ENCODE measurements at places on chromosomes 16 and 17. TPM values are rescaled to one million over a fixed set of nuclear protein-coding genes. Genes with fewer than 3 reads are reported as not detected.

DNA sequence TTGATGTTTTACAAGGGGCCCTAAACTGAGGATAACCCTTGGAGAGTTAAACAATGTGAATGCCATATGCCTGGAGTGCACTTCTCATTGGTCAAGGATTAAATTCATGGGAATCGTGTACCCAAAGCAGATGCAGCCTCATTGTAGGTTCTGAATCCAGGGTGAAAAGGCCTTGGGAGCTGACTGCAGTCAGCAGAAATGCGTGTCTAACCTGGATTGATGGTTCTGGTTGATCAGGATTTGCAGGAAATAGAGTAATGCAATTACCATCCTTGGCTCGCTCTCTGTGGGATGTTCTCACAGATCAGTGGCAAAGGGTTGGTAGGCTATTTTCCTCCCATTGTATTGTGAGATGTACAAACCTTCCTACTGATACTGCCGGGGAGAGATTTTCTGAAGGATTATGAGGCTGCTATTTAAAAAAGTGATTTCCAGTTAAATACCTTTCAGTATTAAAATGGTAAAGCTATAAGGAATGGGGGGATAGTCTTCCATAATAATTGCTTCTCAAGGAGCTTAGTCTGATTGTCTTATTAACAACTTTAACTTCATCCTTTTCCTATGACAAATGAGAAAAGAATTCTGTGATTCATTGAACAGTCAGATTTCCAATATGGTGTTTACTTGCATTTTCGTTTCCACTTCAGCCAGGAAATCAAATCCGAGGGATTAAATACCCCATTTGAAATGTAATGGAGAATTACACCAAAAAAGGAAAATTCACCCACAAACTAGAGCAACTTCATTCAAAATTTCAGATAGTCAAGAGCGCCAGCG is 1028.1 kb upstream of the EEF2KMT start:
- H3K36me3 ChIP-seq, result no peaks in the 10 kb centered on the region
- no peak overlapping the region for H3K27ac ChIP-seq
- H3K27me3 ChIP-seq, result no peaks in the 10 kb centered on the region
- no peak overlapping the region for H3K4me3 ChIP-seq

Gene TEKT5
- not detected for total RNA-seq

GRCh38 chr17:48576479-48577309 is 1.5 kb downstream of the HOXB4 start:
- peaks cover 7% of the 10 kb centered on the region for H3K27me3 ChIP-seq
- no peaks in the 10 kb centered on the region for H3K36me3 ChIP-seq
- no peak overlapping the region for H3K27ac ChIP-seq
- DNase-seq, result no peak

GRCh38 chr16:3498988-3499387 is 1.8 kb upstream of the CLUAP1 start:
- H3K27me3 ChIP-seq, result no peaks in the 10 kb centered on the region
- H3K4me1 ChIP-seq, result peaks cover 40% of the 10 kb centered on the region
- H3K27ac ChIP-seq, result no peak overlapping the region
- DNase-seq, result no peak
- H3K36me3 ChIP-seq, result no peaks in the 10 kb centered on the region

- H3K4me3 ChIP-seq, result no peak overlapping the region
- no peak for DNase-seq
- H3K27me3 ChIP-seq, result no peaks in the 10 kb centered on the region
- no peaks in the 10 kb centered on the region for H3K4me1 ChIP-seq
Measured at GRCh38 chr16:26070302-26071100, 378.7 kb downstream of the HS3ST4 start.

Gene C16orf92
- total RNA-seq, result not detected

Gene ZNF771
- 6.5 TPM for total RNA-seq

Gene VWA3A
- 0.33 TPM for total RNA-seq

- no peak overlapping the region for H3K27ac ChIP-seq
- no peak for DNase-seq
- H3K36me3 ChIP-seq, result no peaks in the 10 kb centered on the region
- H3K4me3 ChIP-seq, result no peak overlapping the region
Measured at GRCh38 chr17:6056104-6056503, 14.1 kb upstream of the WSCD1 start.

Gene LRRC37A3
- total RNA-seq, result 42.8 TPM

GRCh38 chr17:40522961-40523310 is 21.5 kb upstream of the TNS4 start:
- no peak for DNase-seq
- no peaks in the 10 kb centered on the region for H3K27me3 ChIP-seq
- H3K27ac ChIP-seq, result no peak overlapping the region
- peaks cover 56% of the 10 kb centered on the region for H3K4me1 ChIP-seq

DNA sequence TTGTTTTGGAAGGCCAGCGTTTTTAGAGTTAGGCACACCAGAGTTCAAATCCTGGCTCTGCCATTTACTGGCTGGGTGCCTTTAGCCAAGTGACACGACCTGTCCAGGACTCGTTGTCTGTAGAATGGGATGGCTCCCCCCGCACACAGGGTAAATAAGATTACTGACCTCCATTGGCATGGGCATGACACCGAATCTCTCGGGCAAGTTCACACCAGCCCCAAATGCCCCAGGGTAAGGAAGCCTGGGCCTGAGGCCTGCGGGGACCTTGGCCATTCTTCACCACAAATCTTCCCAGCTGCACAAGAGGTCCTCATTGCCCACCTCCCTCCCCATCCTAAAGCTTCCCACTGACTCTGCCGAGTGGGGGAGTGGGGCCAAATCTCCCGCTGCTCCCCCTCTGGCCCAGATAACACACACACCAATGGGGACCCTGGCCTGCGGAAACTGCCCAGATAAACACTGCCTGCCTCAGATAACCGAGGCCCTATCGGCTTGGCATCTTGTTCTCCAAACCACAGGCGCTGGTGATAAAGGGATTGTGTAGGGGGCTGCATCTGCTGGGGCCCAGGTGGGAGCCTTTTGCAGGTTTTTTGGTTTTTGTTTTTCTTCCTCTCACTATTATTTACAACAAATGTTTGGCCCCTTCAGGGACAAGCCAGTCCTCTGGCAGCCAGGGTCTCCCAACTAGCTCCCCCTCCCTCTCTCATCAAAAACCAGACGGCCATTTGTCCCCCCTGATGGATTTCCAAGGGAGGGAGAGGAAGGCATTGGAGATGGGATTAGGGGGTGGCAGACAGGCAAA is 75.0 kb upstream of the LHX1 start:
- no peak for DNase-seq
- no peak overlapping the region for H3K4me3 ChIP-seq
- H3K27me3 ChIP-seq, result no peaks in the 10 kb centered on the region
- H3K36me3 ChIP-seq, result no peaks in the 10 kb centered on the region
- H3K27ac ChIP-seq, result no peak overlapping the region
- no peaks in the 10 kb centered on the region for H3K4me1 ChIP-seq

DNA sequence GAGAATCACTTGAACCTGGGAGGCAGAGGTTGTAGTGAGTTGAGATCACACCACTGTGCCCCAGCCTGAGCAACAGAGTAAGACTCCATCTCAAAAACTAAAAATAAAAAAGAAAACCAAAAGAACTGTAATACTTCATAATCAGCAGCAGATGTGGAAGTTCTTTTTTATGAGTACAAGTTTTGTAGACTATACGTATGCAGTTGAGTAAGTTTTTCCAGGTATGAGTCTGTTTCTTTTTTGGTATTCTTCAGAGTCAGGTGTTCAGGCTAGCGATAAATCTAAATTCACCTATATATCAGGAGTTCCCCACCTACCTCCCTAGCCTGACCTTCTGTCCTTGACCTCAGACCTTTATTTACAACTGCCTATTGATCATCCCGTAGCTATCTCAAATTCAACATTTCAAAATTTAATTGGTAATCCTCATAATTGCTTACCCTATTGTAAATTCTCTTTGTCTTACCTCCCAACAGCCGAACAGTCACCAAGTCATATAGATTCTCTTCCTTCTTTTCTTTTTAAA is 10.7 kb downstream of the DCTN5 start:
- H3K36me3 ChIP-seq, result peaks cover 9% of the 10 kb centered on the region
- H3K4me1 ChIP-seq, result no peaks in the 10 kb centered on the region
- no peak overlapping the region for H3K4me3 ChIP-seq
- DNase-seq, result no peak
- H3K27ac ChIP-seq, result no peak overlapping the region
- H3K27me3 ChIP-seq, result no peaks in the 10 kb centered on the region

Gene SLC13A2
- total RNA-seq, result not detected

- H3K4me3 ChIP-seq, result no peak overlapping the region
- H3K36me3 ChIP-seq, result no peaks in the 10 kb centered on the region
- no peaks in the 10 kb centered on the region for H3K4me1 ChIP-seq
- no peak overlapping the region for H3K27ac ChIP-seq
- H3K27me3 ChIP-seq, result no peaks in the 10 kb centered on the region
Measured at GRCh38 chr17:81371910-81372760, 23.1 kb upstream of the BAHCC1 start.

DNA sequence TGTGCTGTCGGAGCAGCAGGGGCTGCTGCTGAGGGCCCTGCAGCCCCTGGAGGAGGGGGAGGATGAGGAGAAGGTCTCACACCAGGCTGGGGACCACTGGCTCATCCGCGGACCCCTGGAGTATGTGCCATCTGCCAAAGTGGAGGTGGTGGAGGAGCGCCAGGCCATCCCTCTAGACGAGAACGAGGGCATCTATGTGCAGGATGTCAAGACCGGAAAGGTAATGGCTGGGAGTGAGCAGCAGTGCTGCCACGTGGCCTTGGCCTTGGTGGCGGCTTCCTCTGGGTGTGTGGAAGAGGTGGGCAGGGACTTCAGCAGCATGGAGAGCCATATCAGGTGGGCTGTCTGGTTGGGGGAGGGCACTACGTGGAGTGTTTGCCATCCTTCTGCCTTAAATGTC is 20.0 kb downstream of the MVP start:
- peaks cover 69% of the 10 kb centered on the region for H3K36me3 ChIP-seq
- no peaks in the 10 kb centered on the region for H3K4me1 ChIP-seq
- no peaks in the 10 kb centered on the region for H3K27me3 ChIP-seq
- no peak for DNase-seq

DNA sequence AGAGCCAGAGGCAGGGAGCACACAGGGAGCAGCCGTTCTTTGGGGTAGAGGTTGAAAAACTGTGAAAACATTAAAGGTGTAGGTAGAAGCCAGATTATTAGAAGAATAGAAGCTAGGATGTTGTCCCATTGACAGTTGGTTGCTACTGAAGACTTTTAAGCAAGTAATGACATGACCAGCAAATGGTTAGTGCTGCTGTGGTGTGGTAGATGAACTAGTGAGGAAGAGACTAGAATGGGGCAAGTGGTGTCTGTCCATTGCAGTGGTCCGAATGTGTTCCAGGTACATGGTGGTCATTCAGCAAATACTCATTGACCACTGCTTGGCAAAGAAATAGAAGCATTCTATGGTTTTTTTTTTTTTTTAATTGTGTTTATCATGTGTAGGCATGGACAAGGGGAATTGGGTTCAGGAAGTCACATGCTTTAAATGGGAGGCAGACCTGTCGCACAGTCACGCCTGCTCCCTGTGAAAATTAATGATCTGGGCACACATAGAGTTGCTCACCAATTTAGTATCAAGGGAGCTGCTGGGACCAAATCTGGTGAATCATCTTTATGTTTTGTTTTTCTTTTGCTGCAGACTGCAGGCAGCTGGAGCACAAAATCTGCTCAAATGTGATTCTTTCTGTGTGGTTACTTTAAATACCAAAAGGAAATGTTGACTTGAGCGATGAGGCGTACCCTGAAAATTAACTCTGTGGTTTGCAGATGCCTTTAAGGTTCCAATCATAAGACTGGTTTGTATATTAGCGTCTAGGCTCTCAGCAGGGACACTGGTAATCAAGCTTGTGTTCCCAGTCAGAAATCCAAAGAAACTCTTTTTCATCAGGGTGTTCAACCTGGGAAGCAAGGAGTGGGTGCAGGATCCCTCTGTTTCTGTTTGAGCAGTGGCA is 30.7 kb downstream of the YPEL2 start:
- H3K36me3 ChIP-seq, result no peaks in the 10 kb centered on the region
- H3K27me3 ChIP-seq, result no peaks in the 10 kb centered on the region
- peak overlapping the region; percentile 35 for H3K27ac ChIP-seq
- H3K4me3 ChIP-seq, result no peak overlapping the region
- peaks cover 83% of the 10 kb centered on the region for H3K4me1 ChIP-seq
- DNase-seq, result peak; percentile 60

Gene CES5A
- total RNA-seq, result not detected

DNA sequence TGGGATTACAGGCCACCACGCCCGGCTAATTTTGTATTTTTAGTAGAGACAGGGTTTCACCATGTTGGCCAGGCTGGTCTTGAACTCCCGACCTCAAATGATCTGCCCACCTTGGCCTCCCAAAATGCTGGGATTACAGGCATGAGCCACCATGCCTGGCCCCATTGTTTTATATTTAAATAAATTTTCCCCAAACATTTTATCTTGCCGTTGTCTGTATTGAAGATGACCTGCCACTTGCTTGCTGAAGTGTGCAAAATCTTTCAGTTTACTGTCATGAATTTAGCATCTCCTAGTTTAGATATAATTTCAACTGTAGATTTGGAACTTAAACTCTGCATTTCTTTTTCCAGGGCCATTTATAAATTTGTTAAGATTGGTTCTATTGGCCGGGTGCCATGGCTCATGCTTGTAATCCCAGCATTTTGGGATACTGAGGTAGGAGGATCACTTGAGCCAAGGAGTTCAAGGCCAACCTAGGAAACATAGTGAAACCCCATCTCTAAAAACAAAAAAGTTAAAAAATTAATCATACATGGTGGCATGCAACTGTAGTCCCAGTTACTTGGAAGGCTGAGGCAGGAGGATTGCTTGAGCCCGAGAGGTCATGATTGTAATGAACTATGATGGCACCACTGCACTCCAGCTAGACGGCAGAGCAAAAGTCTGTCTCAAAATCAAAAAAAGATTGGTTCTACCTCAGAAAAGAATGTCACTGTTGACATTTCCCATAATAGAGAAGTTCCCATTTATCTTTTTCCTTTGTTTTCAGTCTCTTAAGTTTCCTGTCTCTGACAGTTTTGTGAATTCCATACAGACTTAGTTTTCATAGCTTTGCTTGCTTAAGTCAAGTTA is 84.4 kb downstream of the VMP1 start:
- H3K36me3 ChIP-seq, result no peaks in the 10 kb centered on the region
- DNase-seq, result no peak
- H3K27ac ChIP-seq, result no peak overlapping the region

Gene YPEL3
- total RNA-seq, result 266 TPM

- no peak for DNase-seq
- no peaks in the 10 kb centered on the region for H3K36me3 ChIP-seq
- H3K4me3 ChIP-seq, result no peak overlapping the region
- H3K27me3 ChIP-seq, result no peaks in the 10 kb centered on the region
- no peak overlapping the region for H3K27ac ChIP-seq
- no peaks in the 10 kb centered on the region for H3K4me1 ChIP-seq
Measured at GRCh38 chr17:11330006-11330405, 89.0 kb downstream of the SHISA6 start.

GRCh38 chr16:75558846-75559401 is 2.9 kb upstream of the TMEM231 start:
- H3K27me3 ChIP-seq, result no peaks in the 10 kb centered on the region
- H3K36me3 ChIP-seq, result no peaks in the 10 kb centered on the region
- no peak overlapping the region for H3K27ac ChIP-seq
- DNase-seq, result no peak

All from CD4-positive, alpha-beta memory T cell (primary cell).